ENCODE measurements at places on chromosomes 1 and 21.

DNA sequence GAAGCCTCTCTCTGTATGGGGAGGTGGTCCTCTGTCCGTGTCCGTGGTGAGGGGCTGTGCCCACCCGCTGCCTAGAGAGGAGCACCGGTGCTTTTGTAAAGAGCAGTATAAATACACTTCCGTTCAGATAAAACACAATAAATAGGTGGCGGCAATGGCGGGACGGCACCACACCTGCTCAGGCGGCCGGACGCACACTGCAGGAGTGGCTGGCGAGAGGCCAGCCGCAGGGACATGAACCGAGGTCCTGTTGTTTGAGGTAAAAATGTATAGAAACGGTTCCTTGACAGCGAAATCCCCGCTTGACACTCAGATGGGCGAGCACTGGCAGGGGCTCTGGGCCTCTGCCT is 40.8 kb downstream of the KRTAP10-1 start:
- DNase-seq = no peak

- DNase-seq = no peak
These were observed 10.6 kb downstream of the CD160 start for GRCh38 chr1:145729666-145730436.

GRCh38 chr21:44547656-44548331 is 3.5 kb downstream of the KRTAP10-2 start:
- DNase-seq = peak; percentile 31

DNA sequence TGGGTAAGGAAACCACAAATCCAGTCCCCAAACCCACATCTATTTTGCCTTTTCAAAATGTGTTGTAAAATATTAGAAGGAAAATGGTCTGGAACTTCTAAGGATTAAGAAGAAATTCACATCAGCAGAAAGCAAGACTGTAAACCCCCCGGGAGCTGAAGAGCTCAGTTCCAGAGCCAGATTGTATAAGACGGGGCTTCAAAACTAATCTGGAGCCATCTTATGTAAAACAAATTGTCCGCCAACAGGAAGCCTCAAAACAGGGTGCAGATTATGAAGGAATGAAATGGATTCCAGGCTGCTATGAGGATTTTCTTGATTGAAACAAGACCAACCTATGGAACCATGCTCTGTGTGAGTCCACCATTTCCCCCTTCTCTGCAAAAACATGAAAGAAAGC is 25.1 kb upstream of the HUNK start:
- DNase-seq = no peak

DNA sequence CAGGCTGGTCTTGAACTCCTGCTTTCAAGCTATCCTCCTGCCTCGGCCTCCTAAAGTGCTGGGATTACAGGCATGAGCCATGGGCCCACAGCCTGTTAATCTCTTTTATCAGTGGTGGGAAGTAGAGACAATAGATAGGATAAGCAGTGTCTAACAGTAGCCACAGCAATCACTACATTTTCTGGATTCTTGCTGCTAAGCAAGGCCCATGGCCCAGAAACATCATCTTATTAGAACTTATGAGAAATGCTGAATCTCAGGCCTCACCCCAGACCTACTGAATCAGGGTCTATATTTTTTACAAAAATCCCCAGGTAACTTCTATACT is 29.7 kb downstream of the IGFN1 start:
- DNase-seq = no peak

DNA sequence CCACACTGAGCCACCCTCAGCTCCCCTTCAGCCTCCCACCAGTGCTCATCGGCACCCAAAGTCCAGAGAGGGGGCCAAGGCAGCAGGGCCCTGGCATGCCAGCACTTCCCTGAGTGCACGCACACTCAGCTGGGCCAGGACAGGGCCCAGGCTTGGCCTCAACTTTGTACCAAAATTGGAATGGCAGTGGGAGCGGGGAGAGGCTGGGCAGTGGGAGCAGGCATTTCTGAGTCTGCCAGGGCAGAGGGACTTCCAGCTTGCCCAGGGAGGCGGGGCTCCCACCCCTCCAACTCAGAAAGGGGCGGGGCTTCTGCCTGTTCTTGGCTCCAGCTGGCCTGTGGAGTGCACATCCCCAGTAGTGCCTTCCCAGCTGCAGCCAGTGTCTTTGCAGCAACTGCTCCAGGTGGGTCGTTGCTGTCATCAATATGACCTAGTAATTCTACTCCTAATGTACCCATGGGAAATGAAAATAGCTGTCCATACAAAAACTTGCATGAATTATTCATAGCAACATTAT is 10.3 kb upstream of the SNX7 start:
- no peak for DNase-seq

- no peak for DNase-seq
These were observed 26.2 kb downstream of the UMODL1 start for GRCh38 chr21:42097274-42097673.

- no peak for DNase-seq
These were observed 40.2 kb downstream of the TBX19 start for GRCh38 chr1:168320800-168321450.

DNA sequence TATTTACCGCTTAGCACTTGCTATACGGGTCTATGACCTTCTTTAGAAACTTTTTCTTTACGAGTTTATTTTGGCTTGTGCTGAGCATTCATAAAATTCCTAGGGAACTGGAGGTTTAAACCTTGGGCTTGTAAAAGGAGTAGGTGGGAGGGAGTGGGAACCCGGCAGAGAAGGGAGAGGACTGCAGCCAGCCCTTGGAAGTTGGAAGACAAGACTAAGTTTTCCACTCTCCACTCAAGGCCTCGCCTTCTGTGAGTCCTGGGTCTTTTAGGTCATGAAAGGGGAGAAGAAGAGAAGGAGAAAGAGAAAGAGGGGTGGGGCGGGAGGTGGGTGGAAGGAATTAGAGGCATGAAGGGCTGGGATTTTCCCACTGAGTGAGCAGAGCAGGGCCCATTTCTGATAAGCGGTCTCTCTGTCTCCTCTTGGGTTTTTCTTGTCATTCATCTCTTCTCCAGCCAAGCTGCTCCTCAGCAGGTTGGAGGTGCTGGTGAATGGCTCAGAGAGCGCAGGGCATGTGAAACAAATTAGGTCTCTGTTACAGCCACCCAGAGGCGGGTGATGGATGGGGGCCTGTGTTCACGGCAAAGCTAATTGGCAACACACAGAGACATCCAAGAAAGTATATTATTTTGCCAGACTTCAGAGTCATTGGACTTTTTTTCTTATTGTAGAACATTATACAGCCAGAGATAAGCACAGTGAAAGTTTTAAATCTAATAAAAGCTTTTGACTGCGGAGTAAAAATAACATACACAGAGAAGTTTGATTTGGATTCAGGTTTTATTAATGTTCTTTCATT is 247.3 kb downstream of the FOXD2 start:
- no peak for DNase-seq

GRCh38 chr1:222543817-222544216 is 4.1 kb downstream of the HHIPL2 start:
- DNase-seq = no peak

DNA sequence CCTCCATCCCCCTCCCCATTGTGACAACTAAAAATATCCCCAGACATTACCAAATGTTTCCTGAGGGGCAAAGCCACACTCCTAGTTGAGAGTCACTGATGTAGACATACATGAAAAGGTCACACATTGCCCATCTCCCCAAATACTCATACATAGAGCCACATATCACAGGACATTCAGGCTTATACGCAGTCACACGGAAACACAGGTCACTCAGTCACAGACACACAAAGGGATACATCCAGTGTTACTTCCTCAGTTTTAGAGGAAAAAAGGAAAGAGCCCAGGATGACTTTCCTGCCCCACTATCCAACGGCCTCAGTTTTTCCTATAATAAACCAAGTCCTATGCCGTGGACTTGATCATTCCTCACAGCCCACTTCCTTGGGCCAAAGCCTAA is 1.9 kb downstream of the SLC39A1 start:
- DNase-seq = no peak

DNA sequence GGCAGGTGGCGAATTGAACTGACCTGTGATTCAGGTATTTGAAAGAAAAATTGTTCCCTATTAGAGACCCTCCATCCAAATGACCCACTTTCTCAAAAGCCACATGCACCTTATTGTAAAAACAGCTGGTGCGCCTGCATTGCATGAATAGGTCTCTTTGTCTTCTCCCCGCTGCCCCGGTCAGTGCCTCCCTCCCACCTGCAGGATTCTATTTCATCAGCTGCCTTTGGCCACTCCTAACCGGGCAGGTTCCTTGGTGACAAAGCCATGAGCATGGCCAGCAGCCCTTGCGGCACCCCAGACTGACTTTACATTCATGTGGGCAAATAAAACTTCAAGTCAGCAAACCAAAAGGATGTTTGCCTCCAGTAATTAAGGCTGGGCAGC is 6.4 kb downstream of the TMPRSS3 start:
- DNase-seq = no peak

DNA sequence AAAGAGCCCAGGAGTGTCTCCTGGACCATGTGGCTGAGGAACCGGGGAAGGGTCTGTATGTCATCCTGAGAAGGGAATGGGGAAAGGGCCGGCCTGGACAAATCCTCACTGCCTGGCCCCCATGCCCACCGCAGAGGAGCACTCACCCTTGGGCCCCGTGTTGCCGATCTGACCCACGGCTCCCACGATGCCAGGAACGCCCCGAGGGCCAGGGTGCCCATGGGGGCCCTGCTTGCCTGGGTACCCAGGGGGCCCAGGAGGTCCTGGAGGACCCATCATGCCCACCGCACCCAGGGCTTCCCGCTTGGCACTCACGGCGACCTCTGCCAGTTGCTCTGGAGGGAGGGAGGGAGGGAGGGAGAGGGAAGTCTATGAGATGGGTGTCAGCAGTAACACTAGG is 14.6 kb downstream of the COL9A2 start:
- DNase-seq = no peak

Data from CD8-positive, alpha-beta T cell (primary cell).